ENCODE measurements at places on chromosomes 11 and 22.

- peak; percentile 13 for DNase-seq
These were observed 51.3 kb downstream of the RPL27A start for GRCh38 chr11:8733852-8734251.

GRCh38 chr11:134118006-134118405 is 49.1 kb downstream of the JAM3 start:
- DNase-seq = no peak

- DNase-seq = no peak
These were observed 7.8 kb upstream of the TMPRSS13 start for GRCh38 chr11:117936973-117937372.

DNA sequence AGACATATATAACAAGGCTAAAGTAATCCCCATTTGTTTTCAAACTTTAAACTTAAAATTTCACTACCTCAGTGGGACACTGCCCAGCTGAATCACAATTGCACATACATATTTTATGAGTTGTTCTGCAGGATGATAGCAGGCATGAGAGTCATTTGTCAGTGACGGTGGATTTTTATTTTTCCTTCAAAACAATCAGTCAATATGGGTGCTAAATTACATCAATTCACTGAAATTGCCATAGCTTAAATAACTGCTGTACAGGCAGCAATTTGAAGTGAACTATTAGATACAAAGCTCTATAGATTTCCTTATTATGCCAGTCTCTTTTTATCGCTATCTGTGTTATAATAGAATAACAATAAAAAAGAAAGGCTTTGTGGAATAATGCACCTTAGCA is 784.6 kb upstream of the ANO3 start:
- no peak for DNase-seq

DNA sequence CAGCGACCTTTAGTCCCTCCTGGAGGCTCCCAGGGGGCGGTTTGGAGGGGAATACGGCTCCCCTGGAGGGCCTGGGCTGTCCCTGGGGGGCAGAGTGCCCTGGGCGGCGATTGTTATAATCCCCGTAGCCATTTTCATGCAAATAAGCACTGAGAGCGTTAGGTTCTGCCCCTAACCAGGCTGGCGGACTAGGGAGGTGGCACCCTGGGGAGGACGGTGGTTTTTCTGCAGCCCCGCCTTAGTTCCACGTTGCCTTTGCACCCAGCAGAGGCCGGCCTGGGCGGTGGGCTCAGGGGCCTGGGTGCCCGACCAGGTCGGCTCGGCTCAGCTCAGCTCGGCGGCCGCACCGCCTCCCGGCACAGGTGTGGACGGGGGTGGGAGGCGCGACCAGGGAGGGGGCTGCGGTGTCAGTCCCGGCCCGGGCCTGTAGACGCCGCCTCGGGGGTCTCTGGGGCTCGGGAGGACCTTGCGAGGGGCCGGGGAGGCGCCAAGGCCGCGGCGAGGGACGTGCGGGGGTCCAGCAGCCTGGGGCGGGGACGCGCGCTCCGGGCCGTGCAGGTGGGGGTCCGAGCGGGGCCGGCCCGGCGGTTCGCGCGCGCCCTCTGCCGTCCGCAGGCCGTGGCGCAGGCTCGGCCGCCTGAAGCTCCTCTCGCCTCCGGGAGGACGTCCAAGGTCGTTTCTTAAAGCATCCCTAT is 2.3 kb upstream of the DUSP8 start:
- peak; percentile 75 for DNase-seq

GRCh38 chr22:29524442-29525191 is 28.9 kb downstream of the THOC5 start:
- DNase-seq = no peak

- DNase-seq = no peak
These were observed 18.5 kb upstream of the TPH1 start for GRCh38 chr11:18064450-18065054.

GRCh38 chr11:40421208-40421981 is 1038.1 kb downstream of the LRRC4C start:
- DNase-seq = no peak

DNA sequence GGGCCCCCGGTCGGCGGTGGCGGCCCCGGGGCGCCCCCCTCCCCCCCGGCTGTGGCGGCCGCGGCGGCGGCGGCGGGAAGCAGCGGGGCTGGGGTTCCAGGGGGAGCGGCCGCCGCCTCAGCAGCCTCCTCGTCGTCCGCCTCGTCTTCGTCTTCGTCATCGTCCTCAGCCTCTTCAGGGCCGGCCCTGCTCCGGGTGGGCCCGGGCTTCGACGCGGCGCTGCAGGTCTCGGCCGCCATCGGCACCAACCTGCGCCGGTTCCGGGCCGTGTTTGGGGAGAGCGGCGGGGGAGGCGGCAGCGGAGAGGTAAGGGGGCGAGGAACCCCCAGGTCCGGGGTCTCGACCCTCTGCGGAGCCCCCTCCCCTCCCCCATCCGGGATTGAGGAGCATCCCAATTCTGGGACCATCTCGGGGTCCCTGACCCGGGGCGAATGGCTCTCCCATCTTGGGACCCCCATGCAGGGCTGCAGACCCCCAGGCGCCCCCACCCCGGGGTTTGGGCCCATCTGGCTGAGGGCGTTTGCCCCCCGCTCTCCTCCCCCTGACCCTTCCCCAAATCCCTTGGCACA is 431 bp downstream of the KMT2A start:
- DNase-seq = peak; percentile 70

DNA sequence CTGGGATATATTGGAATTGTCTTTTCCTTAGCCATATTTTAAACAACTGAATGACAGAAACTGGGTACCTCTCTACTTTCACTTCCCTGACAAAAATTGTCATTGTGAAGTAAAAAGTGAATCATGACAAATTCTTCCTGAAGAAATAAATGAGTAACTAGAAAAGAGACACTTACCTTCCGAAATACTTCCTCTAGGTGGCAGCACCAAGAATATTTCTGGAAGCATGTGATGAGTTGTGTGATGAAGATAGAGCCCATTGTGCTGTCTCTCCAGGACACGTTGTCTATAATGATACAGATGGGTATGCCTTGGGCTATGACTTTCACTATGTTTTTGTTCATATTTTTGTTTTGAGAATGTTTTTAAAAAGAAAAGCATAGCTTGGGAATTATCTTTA is 21.5 kb downstream of the CASP4 start:
- no peak for DNase-seq

DNA sequence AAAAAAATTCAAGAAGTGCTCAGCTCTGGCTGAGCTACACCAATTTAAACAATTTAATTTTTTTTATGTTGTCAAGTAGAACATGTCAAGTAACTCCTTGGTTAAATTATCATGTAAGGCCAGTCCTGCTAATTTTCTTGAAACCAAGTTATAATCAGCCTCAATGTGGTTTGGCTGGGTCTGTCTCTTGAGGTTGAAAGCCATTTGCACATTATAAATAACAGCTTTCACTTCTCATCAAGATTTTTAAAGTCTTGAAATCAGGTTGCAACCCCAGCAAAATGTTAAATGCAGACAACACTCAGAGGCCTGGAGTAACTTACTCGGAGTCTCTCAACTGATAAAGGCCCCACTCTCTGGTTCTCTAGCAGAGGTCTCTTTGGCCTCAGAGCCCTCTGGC is 324.4 kb downstream of the BRD1 start:
- DNase-seq = no peak

DNA sequence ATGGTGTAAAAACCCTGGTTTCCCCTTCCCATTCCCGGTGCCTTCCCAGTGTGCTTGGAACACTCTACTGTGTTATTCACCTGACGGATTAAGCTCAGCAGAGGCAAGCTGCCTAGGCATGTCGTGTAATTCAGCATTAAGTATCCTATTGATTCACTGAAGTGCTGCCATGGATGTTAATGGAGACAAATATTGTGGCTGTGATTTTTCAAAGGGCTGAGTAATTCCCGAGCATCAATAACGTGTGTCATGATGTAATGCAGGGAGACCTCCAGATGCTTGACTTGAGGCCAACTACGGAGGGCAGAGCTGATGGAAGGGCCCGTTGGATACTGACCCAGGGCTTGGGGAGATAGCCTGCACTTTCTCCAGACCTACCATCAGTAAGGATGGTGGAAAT is 269.0 kb downstream of the ST3GAL4 start:
- no peak for DNase-seq

- no peak for DNase-seq
These were observed 23.1 kb upstream of the RNASEH2C start for GRCh38 chr11:65743681-65744025.

GRCh38 chr11:86063536-86063935 is 5.3 kb downstream of the PICALM start:
- DNase-seq = no peak

DNA sequence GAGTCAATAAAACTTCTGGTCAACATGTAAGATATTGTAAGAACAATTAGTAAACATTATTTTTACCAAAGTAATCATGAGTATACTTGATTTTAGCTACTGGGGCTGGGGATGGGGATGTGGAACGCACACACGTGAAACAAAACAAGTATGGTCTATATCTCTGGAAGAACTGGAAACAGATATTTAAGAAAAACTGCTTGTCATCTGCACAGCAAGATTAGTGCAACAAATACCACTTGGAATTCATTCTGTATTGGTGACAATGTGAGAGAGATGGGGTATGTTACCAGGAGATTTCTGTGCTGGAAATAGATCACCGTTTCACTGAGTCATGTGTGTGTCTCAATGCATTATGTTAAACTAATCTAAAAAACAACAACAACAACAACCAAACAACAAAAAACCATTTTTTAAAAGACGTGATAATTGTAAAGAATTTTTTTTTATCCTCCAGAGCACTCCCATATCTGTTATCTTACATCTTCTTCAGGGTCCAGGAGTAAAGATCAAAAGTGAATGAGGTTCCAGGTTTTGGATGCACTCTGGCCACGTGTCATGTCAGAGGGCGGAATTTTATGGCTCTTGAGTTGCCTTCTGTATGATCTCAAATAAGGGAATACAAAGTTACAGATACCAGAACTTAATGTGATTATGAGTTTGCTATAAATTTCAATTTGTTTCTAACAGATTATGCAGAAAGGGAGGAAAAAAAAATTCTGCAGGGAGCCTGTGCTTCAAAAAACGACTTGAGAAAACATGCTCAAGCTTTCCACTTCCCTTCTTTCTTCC is 153.0 kb downstream of the BBOX1 start:
- no peak for DNase-seq

- no peak for DNase-seq
These were observed 350.2 kb downstream of the TTC28 start for GRCh38 chr22:28329186-28330073.

- DNase-seq = no peak
These were observed 91.8 kb downstream of the TBC1D22A start for GRCh38 chr22:46854125-46854870.

DNA sequence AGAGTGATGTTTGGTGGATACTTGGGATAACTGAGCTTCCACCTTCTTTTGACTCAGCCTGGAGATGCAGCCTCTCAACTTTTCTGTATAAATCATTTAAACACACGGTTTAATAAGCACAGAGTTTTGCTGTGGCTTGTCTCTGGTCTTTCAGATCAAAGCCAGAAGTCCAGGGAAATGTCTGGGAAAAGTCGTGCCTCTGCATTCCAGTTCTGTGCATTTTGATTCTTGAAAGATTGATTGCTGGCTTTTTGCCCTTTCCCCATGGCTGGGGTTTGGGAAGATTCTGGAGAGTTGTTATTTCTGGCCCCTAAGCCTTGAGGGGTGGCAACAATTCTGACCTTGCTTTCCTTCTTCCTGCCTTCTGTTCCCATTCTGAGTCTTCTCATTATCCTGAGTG is 154.1 kb downstream of the COMMD9 start:
- DNase-seq = no peak

- DNase-seq = no peak
These were observed 3.4 kb upstream of the SORL1-AS1 start for GRCh38 chr11:121456151-121456550.

- DNase-seq = peak; percentile 49
These were observed 412.9 kb downstream of the TBC1D22A start for GRCh38 chr22:47175151-47176025.

DNA sequence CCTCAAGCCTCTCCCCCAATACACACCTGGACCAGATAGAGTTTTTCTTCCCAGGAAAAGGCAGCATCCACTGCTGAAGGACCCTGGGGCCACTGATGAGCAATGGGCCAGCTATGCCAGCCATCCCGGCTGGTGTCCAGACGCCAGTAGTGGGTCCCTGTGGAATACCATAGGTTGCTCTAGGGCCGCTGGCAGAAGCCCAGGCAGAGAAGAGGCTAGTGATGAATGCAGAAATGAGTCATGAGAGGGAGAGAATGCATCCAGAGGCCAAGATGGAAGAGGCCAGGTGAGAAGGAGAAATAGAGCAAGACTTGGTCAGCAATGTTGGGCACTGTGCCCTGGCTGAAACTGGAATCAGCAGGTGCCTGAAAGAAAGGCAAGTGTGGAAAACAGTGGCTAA is 8.9 kb downstream of the HPX start:
- DNase-seq = no peak

DNA sequence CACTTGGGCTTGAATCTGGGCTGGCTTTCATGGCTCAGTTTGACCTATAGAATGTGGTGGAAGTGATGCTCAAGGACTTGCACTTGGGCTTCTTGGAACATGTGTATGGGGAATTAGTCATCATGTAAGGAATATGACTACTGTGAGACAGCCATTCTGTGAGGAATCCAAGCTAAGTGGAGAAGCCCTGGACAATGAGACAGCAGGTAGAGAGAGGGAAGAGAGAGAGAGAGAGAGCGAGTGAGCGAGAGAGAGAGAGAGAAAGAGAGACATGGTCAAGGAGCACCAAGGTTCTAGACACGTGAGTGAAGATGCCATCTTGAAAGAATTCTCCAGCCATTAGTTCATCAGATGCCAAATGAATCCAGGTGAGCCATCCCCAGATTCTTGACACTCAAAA is 261.6 kb upstream of the SORL1-AS1 start:
- no peak for DNase-seq

DNA sequence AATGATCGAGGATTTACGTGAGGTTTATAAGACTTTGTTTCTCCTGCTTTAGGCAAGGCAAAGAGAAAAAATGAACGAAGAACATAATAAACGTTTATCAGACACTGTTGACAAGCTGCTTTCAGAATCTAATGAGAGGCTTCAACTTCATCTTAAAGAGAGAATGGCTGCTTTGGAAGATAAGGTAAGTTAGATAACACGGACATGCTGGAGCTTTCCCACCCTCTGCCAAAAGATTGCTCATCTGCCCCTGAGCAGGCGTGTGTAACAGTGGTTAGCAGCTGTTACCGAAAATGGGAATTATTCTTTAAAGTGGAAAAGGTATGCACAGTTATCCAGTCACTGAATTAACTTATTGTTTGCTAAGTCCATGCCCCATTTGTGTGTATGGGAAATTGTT is 62.8 kb upstream of the CTTN start:
- no peak for DNase-seq

DNA sequence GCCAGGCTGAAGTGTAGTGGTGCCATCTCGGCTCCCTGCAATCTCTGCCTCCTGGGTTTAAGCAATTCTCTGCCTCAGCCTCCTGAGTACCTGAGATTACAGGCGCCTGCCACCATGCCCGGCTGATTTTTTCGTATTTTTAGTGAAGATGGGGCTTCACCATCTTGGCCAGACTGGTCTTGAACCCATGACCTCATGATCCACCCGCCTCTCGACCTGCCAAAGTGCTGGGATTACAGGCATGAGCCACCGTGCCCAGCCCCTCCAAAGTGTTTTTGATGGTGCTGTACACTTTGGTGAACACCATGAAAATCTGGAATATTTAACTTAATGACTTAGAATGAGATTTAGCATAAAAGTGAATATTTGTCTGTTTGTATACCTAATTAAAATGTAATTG is 5.6 kb downstream of the LUZP2 start:
- DNase-seq = no peak

GRCh38 chr11:106727256-106727655 is 291.0 kb downstream of the GUCY1A2 start:
- no peak for DNase-seq

- DNase-seq = no peak
These were observed 56.3 kb upstream of the YPEL1 start for GRCh38 chr22:21791635-21792625.

Data from natural killer cell treated with Interleukin-12 subunit alpha and Interleukin-12 subunit beta and Interleukin-15 and Interleukin-18, amount 100 ng/mL, for 72 hours (primary cell).